ENCODE measurements at places on chromosomes 5 and 9.

GRCh38 chr5:143115381-143115780 lies 288.1 kb downstream of the NR3C1 start:
- no peak for DNase-seq

DNA sequence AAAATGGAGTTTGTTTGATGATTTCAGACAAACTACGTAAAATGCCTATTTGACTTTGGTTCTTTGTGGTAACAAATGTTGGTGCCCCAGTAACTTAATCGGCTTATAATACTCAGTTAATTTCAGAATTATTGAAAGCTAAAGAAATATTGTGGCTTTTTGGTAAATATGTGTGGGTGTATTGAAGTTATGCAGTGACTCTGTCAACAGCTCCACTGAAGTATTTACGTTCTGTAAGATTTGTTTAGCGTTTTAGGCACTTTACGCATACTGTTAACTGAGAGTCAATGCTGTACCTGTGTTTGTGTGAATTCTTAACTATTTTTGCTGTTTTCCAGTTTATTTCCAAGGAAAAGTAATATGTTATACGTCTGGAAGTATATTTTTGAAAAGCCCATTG lies 2.2 kb downstream of the RAD23B start:
- DNase-seq, result no peak

DNA sequence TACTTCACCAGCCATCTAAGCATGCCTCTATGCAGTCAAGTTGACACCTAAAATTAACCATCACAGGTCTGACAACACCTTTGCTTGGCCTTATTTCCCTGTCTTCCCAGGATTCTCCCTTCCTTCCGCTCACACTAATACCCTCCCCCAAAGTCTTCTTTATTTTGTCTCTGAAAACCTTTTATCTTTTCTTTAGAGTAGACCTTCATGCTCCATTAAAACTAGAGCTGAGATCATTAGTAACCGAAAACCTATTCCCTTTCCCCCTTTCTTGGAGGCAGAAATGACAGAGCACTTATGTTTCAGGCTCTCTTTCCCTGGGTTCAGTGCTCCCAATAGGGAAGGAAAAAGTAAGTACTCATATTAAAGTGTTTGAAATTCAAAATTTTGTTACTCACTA lies 423.8 kb downstream of the YTHDC2 start:
- DNase-seq, result no peak

- no peak for DNase-seq
Observed at GRCh38 chr9:80082213-80082612, 510.4 kb downstream of the TLE4 start.

DNA sequence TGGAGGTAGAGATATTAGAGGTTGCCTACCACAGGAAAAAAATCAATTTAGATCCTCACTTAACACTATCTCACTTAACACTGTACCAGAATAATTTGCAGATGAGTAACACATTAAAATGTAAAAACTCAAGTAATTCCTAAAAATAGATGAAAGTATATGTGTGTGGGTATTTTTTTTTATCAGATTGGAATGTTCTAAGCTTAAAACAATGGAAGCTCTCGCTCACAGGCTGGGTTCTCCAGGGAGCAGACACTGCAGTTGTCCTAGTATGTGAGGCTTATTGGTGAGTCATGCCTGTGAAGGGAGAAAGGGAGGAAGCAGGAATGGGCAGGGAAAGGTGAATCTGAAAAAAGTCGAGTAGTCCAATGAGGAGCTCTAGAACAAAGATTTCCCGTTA lies 181.3 kb upstream of the ZNF608 start:
- no peak for DNase-seq

- DNase-seq, result no peak
Observed at GRCh38 chr5:2610986-2611385, 140.5 kb downstream of the IRX2 start.

DNA sequence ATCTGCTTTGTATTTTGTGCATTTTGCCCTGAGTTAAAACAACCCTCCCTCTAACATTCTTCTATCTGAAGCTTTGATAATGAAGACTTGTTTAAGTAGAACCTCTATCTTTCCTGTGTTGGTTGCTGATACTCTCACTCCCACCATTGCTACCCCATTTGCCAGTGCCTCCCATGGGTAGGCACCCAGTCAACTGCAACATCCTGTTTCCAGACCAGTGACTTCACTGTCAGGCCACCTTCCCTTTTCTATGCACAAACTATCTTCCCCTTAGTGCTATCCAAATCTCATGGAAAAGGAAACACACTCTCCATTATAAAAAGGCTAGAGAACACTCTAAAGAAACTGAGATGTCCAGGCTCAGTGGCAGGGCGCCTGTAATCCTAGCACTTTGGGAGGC lies 5.6 kb upstream of the IARS1 start:
- DNase-seq, result no peak

DNA sequence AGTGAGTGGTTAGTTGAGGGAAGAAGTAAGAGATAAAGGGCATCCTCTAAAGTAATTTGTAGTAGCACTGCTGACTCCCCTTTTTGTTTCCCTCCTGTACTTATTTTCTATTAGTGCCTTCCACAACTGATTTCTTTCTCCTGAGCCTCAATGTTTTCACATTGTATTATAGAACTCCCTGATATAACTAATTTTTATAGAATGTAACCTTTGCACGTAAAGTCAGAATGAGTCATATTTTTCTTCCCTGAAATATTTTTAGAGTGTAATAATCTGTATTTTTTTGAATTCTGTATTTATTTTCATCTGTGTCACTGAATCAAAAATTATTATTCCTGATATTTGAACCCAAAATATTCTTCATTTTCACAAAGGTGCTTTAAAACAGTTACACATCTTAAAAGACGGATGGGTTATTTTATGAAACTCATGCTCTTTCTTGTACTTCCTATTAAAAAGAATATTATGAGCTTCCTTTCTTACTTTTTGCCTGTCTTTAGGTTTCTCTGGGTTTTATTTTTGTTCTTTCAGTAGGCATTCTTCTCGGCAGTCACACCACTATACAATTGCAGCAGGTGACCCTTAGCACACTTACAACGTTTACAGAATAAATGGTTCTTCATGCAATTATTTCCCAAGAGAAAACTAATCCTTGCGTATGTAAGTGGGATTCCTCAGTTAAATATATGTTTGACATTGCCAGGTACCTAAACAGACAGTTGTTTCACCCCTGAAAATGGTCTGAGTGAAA lies 30.5 kb upstream of the DMRTA1 start:
- no peak for DNase-seq

DNA sequence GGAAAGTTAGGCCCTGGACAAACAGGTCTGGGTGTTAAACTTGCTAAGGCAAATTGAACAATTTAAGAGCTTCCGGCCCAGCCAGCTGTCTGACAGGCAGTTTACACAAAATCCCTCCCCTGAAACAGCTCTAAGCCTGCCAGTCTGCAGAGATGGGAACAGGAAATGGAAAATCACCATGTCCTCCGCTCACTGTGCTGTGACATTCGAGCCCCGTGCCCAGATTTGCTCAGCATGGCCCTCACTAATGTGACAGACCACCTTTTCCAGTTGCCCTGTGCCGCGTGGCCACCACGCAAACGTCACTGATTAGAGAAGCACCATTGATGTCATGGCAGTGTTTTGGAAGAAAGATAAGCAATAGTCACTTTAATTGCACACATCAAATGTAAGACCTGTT lies 41.0 kb downstream of the CCNJL start:
- no peak for DNase-seq

GRCh38 chr5:123929055-123929474 lies 417.1 kb downstream of the CSNK1G3 start:
- no peak for DNase-seq

DNA sequence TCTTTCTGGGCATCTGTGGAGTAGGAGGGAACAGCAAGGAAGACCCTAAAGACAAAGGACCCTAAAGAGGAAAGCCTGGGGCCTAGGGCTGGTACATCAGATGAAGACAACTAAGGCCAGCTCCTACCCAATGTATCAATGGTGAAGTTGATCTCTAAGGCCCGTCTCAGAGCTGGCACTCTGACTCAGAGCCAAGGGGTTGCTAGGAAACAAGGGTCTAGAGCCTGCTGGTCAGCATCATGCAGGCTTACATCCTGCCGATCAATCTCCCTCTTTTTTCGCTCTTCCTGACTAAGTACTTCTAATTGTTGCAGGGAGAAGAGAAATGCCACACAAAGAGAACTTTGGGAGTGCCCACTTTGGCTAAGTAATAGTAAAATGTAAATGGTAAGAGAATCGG lies 26.2 kb downstream of the TRIM32 start:
- DNase-seq, result no peak

- DNase-seq, result no peak
Observed at GRCh38 chr9:136059851-136060670, 35.0 kb downstream of the NACC2 start.

GRCh38 chr9:118165451-118165850 lies 461.2 kb downstream of the TLR4 start:
- no peak for DNase-seq

DNA sequence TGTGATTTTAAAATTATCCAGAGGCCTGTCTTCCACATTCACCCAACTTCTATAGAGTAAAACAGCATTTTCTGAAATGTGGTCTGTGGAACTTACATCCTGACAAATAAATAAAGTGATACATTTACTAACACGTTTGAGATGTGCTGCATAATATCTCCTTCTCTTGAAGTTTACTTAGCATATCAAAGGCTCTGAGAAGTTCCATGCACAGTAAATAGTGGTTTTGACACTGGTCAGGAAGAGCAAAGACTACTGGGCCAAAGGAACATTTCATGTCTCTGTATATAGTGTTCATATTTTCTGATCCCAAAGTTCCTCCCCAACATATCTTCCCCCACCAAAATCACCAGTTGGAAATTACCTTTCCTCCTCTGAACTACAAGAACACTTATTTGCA lies 30.5 kb upstream of the TARS1 start:
- DNase-seq, result no peak

DNA sequence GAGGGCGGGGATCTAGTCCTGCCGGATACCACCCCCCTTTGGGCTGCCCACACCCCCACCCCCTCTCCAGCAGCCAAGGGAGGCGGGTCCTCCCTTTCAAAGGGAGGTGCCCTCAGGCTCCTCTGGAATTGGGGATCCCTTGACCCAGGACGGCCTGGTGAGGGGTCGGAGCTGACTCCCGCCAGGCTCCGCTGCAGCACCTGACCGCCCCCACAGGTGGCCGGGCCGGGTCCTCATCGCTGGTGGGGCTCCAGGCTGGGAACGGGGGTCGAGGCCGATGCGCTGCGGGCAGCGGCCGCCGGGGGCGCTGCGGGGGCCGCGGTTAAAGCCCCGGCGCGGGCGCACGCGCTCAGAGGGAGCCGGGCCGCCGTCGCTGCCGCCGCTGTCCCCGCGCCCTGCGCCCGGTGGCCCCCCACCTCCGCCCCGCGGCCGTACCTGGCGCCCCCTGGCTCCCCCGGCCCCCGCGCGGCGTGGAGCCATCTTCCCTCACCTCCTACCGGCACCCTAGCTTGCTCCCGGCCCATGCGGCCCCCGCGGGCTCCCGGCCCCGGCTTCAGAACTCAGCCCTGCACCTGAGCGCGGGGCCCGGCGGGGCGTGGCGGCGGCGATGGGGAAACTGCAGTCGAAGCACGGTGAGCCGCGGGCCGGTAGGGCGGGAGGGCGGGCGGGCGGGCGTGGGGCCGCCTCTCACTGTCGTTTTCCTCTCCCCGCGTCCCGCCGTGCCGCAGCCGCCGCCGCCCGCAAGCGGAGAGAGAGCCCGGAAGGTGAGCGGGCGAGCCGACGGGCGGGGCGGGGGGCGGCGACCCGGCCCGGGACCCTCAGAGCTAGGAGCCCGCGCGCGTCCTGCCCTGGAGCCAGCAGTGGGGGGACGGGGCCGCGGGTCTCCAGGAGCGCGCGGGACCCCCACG lies at the start of gene NKD2:
TSS of gene NKD2 (plus strand) at position 352 of the 908 bp plus-strand sequence. CDS start at position 608, 256 bp downstream.
- peak; percentile 95 for DNase-seq

GRCh38 chr5:141322261-141322660 lies 1.7 kb upstream of the TAF7 start:
- no peak for DNase-seq

GRCh38 chr9:114276908-114277821 lies 45.7 kb upstream of the ORM1 start:
- no peak for DNase-seq

DNA sequence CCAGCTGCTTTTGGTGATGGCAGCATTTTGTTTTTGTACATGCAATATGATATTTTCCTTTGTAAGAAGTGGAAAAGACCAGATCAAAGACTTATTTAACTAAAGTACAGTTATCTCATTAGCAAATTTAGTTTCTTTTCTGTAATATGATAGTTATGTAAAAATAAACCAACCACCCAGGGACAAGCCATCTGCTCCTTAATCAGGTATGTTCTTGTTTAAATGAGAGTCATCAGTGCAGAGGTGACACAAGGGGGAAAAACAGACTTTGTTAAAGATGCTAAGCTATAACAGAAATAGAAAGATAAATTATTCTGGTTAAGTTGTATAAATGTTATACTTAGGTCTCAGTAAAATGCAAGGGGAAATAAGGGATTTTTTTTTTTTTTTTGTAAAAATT lies 805.7 kb upstream of the SEMA6A start:
- no peak for DNase-seq

DNA sequence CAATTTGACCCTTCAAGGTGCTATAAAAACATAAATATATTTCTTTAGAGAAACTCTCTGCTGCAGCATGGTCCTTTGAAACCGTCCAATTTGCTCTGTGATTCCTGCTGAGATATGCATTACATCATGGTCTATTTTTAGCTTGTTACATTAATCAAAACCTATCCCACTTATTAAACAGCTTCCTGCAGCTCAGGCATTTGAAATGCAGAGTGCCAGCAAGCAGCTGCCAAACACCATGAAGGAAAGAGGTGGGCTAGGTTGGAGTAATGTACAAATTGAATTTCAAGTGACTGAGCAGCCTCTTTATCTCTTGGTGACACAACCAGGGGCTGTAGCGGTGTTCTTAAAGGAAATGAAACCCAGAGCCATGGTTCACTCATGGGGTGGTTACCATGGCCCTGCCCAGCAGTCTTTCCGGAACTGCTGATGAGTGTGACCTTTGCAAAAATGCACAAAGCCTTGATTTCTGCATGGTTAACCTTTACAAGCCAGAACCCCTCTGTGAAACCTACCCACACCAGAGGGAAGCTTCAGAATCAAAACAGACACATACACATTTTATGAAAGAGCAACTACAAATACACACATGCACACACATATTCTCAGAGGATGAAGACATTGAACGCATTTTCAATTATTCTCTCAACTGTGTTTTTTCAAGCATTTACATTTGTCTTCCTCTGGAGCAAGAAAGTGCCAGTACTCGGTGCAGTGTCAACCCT lies 155.8 kb upstream of the ZNF608 start:
- DNase-seq, result peak; percentile 21

- DNase-seq, result no peak
Observed at GRCh38 chr9:25412646-25413045, 265.6 kb downstream of the TUSC1 start.

GRCh38 chr9:113425072-113425471 lies 14.5 kb downstream of the C9orf43 start:
- peak; percentile 11 for DNase-seq

- DNase-seq, result no peak
Observed at GRCh38 chr5:118808441-118808840, 179.9 kb downstream of the DTWD2 start.

GRCh38 chr5:68139611-68140441 lies 75.7 kb upstream of the PIK3R1 start:
- DNase-seq, result no peak

DNA sequence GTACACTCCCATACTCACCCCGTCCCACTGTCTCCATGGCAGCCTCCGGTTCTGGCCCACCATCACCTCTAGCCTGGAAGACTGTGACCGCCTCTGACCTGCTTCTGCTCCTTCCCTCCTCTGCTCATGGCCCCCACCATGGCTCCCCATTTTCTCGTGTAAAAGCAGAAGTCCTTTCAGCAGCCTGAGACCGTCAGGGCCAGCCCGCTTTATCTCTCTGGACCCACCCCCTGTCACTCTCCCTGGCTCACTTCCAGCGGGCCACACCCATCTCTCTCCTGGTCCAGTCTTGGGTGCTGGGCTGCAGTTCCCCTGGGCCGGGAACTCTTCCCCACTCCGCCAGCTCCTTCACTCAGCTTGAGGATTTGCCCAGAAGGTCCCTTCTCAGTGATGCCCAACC lies 96.0 kb upstream of the RUFY1 start:
- no peak for DNase-seq

Data from iPS-NIHi11 (cell line).